ENCODE measurements at places on chromosomes 3 and 15. TPM values are rescaled to one million over a fixed set of nuclear protein-coding genes. Genes with fewer than 3 reads are reported as not detected.

The PPP1R14D gene
- 0.97 TPM for total RNA-seq

The MTFMT gene
- 31.0 TPM for total RNA-seq

DNA sequence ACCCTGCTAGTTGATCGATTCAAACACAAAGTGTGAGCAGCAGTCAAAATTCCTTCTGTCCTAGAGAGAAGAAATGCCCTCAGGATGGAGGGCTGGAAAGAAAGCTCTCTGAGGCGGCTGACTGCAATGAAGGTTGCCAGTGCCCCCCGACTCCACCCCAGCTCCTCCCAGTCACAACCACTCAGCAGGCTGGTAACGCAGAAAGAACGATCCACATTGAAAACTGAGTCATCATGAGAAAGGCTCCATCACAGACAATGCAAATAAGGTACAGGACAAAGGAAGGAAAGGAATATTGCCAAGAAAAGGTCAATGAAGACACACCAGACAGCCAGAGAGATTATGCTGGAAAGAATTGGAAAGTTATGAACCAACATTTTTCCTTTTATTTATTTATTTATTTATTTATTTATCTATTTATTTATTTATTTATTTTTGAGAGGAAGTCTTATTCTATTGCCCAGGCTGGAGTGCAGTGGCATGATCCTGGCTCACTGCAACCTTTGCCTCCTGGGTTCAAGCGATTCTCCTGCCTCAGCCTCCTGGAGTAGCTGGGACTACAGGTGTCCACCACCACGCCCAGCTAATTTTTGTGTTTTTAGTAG is 17.4 kb upstream of the VGLL4 start:
- H3K4me3 ChIP-seq: no peak overlapping the region
- H3K36me3 ChIP-seq: no peaks in the 10 kb centered on the region
- H3K4me1 ChIP-seq: no peaks in the 10 kb centered on the region
- no peaks in the 10 kb centered on the region for H3K27me3 ChIP-seq
- DNase-seq: no peak

DNA sequence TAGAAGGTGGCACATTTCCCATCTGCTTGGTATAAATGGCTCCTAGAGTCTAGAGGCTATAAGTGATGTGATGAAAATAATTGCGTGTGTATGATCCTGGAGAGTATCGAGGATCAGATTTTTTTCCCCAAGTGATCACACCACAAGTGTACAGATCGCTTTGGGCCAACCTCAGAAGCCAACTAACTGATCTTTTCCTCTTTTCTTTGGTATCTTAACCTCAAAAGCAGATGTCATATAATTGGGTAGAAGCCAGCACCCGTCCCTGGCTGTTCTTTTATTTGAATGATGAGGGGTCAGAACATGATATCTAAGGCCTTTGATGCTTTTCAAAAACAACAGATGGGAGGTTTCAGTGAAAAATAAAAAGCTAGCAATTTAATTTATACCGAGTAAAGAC is 3.3 kb downstream of the P2RY14 start:
- no peaks in the 10 kb centered on the region for H3K4me1 ChIP-seq
- no peak overlapping the region for H3K4me3 ChIP-seq
- no peaks in the 10 kb centered on the region for H3K36me3 ChIP-seq
- DNase-seq: no peak

DNA sequence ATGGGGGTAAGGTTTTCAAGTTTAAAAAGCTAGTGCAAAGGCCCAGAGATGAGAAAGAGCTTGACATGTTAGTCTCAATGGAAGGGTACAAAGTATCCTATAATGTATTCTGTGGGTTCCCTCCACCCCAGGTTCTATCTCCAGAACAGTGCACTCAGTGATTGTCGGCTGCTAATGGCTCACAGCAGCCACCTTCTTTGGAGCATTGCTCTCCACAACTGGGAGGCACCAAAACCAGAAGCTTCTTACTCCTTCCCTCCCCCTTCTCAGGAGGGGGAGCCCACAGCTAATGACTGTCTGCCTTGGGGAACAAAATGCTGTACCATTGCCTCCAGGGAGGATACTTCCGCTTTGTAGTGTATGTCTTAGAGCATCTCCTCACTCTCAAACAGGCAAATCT is 439.4 kb upstream of the RBMS3 start:
- no peak overlapping the region for H3K27ac ChIP-seq
- H3K4me1 ChIP-seq: no peaks in the 10 kb centered on the region
- H3K27me3 ChIP-seq: no peaks in the 10 kb centered on the region
- no peak overlapping the region for H3K4me3 ChIP-seq
- H3K36me3 ChIP-seq: no peaks in the 10 kb centered on the region

DNA sequence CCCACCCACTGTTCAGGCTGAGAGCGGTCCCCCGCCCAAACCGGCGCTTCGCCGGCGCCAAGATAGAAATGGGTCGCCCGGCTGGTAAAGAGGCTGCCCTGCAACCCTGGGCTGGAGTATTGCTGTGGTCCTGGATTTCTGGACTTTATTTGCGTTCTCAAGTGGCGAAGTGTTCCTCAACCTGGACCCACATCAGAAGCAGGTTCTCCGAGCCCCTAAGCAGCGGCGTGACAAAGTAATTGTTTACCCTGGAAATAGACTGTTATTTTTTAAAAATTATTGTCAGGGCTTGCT is 481 bp upstream of the DYNC1LI1 start:
- H3K4me3 ChIP-seq: peak overlapping the region; percentile 91
- H3K36me3 ChIP-seq: no peaks in the 10 kb centered on the region
- no peaks in the 10 kb centered on the region for H3K4me1 ChIP-seq
- DNase-seq: no peak
- peak overlapping the region; percentile 97 for H3K27ac ChIP-seq

DNA sequence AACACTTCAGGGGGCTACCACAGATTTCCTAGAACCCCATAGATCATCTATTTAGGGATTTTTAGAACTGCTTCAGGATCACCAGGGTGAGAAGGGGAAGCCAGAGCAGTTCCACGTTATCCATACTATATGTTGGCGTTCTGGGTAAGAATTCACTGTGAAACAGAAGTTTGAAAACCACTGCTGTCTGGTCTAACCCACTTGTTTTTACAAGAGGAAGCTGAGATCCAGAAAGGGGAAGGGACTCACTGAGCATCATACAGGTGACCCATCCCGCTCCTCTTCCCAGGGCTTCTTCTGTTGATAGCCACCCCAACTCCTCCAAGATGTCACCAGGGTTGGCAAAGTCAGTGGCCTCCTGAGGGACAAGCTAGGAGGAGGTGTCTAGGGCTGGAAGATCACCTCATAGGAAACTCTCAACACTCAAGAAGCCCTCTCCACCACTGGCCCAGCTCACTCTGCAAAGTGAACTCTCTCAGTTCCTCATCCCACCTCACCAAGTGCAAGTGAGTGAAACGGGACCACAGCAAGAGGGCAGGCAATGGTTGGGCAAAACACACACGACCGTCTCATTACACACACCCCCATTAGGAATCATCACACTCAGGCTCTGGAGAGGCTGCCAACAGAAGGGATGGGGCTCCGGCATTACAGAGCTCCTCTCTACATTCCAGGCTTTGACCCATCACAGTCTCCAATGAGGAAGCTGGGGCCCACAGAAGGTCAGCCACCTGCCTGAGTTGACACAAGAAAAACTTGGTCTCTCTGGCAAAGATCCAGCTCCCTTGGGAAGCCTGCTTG is 1.8 kb downstream of the DAPK2 start:
- no peaks in the 10 kb centered on the region for H3K27me3 ChIP-seq
- no peak overlapping the region for H3K4me3 ChIP-seq
- H3K4me1 ChIP-seq: no peaks in the 10 kb centered on the region
